ENCODE measurements at places on chromosomes 11 and 22. TPM values are rescaled to one million over a fixed set of nuclear protein-coding genes. Genes with fewer than 3 reads are reported as not detected.

The ISX gene
- not detected for total RNA-seq

The SOX6 gene
- total RNA-seq = 0.15 TPM

GRCh38 chr11:75714211-75714610 lies 3.4 kb upstream of the MOGAT2 start:
- no peaks in the 10 kb centered on the region for H3K36me3 ChIP-seq
- no peak overlapping the region for H3K27ac ChIP-seq
- no peak overlapping the region for H3K4me3 ChIP-seq
- peaks cover 15% of the 10 kb centered on the region for H3K27me3 ChIP-seq
- no peak for DNase-seq
- peaks cover 2% of the 10 kb centered on the region for H3K4me1 ChIP-seq

DNA sequence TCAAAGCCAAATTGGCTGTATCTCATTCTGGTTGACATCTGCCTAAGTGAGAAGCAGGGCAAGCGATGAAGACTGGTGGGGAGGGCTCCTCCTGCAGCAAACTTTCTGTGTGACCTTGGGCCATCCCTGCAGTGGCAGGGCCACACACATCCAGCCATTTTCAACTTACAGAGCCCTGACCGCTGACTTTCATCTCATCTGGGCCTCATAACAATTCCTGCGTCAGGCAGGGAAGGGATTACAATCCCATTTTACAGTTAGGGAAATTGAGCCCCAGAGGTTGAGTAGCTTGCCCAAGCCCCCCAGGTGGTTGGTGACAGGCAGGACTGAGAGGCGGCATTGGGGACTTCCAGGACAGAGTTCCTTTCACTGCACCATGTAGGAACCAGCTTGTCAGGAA lies 21.9 kb downstream of the TPBGL start:
- no peak overlapping the region for H3K4me3 ChIP-seq
- H3K36me3 ChIP-seq = no peaks in the 10 kb centered on the region
- no peaks in the 10 kb centered on the region for H3K27me3 ChIP-seq
- peaks cover 2% of the 10 kb centered on the region for H3K4me1 ChIP-seq

- H3K27ac ChIP-seq = no peak overlapping the region
- DNase-seq = no peak
- H3K4me3 ChIP-seq = no peak overlapping the region
These were observed 70.5 kb upstream of the BLID start for GRCh38 chr11:122186439-122187080.

- no peak overlapping the region for H3K4me3 ChIP-seq
- no peaks in the 10 kb centered on the region for H3K4me1 ChIP-seq
- no peak overlapping the region for H3K27ac ChIP-seq
- no peak for DNase-seq
- H3K27me3 ChIP-seq = no peaks in the 10 kb centered on the region
- H3K36me3 ChIP-seq = no peaks in the 10 kb centered on the region
These were observed 13.0 kb upstream of the PPARA start for GRCh38 chr22:46137218-46137766.

DNA sequence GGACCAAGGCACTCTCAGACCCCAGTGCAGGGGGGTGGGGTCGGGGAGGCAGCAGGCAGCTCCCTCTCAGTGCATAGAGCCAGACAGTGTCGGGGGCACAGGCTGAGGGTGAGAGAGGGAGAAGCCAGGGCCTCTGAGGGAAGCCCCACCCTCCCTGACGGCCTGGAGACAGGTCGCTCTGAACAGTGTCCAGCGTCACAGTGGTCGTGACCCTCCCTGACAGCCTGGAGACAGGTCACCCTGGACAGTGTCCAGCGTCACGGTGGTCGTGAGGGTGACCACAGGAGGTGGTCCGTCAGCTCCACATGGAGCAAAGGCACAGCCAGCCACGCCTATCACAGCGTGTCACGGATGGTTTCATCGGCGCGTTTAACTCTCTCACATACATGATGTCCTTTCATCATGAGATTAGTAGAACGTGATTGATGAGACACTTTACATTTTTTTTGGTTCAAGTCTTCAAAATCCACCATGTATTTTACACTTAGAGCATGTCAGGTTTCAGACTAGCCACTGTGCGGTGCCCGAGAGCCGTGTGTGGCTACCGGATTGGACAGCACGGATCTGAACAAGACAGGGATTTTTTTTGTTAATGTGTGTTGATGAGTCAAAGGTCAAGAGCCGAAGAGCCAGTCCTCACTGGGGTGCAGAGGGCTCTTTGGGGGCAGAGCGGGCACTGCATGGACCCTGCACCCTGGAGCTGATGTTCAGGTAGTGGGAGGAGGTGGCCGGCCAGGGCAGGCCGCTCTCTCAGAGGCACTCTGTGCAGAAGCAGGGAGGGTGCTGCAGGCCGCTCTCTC lies 23.9 kb upstream of the PANX2 start:
- H3K36me3 ChIP-seq = no peaks in the 10 kb centered on the region
- H3K4me3 ChIP-seq = peak overlapping the region; percentile 74
- no peak for DNase-seq
- H3K4me1 ChIP-seq = no peaks in the 10 kb centered on the region
- no peaks in the 10 kb centered on the region for H3K27me3 ChIP-seq

- DNase-seq = no peak
- H3K4me1 ChIP-seq = no peaks in the 10 kb centered on the region
- peaks cover 76% of the 10 kb centered on the region for H3K36me3 ChIP-seq
- H3K4me3 ChIP-seq = no peak overlapping the region
- no peaks in the 10 kb centered on the region for H3K27me3 ChIP-seq
These were observed 38.3 kb downstream of the ATG13 start for GRCh38 chr11:46655631-46656030.

DNA sequence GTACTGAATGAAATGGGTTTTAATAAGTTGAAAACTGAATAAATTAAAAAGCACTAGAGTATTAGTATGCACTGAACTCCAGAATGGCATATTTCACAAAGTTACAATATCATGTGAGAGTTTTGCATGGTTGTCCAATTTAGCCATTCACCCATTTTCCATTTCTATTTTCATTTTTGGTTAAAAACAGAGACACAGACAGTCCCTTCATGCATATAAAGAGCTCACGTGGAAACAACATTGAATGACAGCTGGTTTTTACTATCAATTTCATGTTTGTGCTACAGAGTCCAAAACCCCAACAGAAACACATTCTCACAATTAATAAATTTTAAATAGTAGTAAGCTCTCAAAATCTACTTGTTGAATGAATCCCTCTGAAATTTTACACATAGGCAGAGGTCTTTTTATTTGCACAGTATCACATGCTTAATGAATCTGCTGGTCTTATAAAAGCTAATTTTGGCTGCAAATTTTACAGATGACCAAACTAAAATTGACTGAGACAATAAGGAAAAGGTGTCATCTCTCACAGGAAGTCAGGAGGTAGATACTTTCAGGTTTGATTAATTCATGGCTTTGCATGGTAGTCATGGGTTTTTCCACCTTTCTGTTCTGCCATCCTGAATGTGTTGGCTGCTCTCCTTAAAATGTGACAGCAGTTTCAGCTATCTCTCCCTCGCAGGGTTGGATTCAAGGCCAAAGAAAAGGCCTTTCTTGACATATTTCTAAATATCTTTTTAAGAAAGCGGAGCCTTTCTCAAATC lies 20.6 kb upstream of the DDI1 start:
- H3K4me3 ChIP-seq = no peak overlapping the region
- no peaks in the 10 kb centered on the region for H3K36me3 ChIP-seq
- no peak overlapping the region for H3K27ac ChIP-seq
- no peak for DNase-seq

GRCh38 chr11:133815636-133816035 lies 29.7 kb downstream of the SPATA19 start:
- peaks cover 3% of the 10 kb centered on the region for H3K4me1 ChIP-seq
- H3K36me3 ChIP-seq = no peaks in the 10 kb centered on the region
- no peak for DNase-seq

DNA sequence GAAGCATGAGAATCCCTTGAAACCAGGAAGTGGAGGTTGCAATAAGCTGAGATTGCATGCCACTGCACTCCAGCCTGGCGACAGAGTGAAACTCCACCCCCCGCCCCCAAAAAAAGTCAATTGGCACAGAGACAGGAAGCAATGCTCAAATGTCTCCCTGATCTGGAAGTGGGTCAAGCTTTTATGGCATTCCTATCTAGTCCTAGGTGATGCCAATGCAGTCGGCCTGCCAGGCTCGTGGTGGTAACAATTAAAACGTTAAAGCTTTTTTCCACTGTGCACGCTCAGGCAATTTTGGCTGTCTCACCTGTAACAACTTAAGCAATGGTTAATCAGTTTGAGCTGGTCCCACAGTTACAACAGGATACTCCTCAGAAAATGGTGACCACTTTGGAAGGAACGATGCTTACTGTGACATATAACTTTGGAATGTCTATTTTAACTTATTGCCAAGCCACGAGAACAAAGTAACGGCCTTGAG lies 18.9 kb upstream of the PISD start:
- peaks cover 10% of the 10 kb centered on the region for H3K36me3 ChIP-seq
- no peaks in the 10 kb centered on the region for H3K4me1 ChIP-seq
- no peak overlapping the region for H3K27ac ChIP-seq
- no peaks in the 10 kb centered on the region for H3K27me3 ChIP-seq
- DNase-seq = no peak
- H3K4me3 ChIP-seq = no peak overlapping the region

GRCh38 chr11:95222817-95223216 lies 8.2 kb downstream of the SESN3 start:
- H3K27me3 ChIP-seq = no peaks in the 10 kb centered on the region
- H3K4me3 ChIP-seq = no peak overlapping the region
- DNase-seq = no peak
- H3K27ac ChIP-seq = no peak overlapping the region

Data from H9 (cell line).